Transverse colon (tissue), 4 donors: ENCODE measurements at places on chromosomes 11 and 22. TPM values are rescaled to one million over a fixed set of nuclear protein-coding genes. Genes with fewer than 3 reads are reported as not detected.

DNA sequence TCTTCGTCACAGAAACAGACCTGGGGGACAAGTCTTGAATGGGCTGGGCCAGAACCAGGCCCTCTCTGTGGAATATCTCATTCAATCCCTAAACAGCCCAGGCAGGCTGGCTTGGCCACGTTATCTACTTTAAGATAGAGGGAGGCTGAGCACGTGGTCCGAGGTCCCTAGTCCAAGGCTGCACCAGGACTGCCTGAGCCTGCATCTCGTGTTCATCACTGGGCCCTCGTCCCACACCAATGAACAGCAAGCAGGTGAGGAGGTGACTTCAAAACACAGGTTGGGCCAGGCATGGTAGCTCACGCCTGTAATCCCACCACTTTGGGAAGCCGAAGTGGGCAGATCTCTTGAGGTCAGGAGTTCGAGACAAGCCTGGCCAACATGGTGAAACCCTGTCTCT is 20.3 kb upstream of the FGF3 start:
- no peak for DNase-seq

DNA sequence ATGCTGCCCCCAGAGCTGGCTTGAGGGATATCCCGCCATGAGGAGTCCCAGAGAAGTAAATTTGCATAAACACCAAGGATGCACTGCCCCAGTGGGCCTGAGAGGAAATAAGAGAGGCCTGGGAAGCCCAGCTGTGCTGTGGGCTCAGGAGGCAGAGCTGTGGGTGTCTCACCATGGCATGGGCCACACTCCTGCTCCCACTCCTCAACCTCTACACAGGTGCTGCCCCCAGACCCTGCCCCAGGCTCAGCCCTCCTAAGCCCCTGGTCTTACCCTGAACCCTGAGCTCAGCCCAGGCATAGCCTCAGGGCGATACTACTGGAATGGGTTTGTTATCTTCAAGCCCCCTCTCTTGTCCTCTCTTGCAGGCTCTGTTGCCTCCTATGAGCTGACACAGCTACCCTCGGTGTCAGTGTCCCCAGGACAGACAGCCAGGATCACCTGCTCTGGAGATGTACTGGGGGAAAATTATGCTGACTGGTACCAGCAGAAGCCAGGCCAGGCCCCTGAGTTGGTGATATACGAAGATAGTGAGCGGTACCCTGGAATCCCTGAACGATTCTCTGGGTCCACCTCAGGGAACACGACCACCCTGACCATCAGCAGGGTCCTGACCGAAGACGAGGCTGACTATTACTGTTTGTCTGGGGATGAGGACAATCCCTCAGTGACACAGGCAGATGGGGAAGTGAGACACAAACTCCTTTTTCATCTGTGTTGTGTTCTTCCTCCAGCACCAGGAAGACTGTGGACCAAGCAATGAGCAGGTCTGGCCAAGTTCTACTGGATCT is 59.9 kb downstream of the GGTLC2 start:
- DNase-seq: no peak

Gene MPZL3
- 2.4 TPM for total RNA-seq

Gene CCDC188
- 0.41 TPM for total RNA-seq

DNA sequence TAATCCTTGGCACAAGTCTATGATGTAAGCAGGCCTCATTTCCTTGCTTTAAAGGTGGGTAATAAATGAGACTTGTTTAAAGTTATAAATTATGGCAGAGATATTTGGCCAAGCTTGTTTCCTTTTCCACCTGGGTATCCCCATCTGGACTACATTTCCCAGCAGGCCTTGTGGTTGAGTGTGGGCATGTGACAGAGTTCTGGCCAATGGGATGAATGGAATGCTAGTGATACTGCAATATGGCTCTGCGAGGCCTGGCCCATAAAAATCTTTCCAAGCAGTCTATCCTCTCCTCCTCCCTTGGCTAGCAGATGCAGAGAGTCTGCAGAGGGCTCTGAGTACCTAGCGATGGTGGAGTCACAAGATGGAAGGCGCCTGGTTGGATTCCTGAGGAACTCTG is 102.5 kb downstream of the TIMP3 start:
- peak; percentile 15 for DNase-seq

Gene ART1
- 3.7 TPM for total RNA-seq

Gene OR52A1
- total RNA-seq: not detected

DNA sequence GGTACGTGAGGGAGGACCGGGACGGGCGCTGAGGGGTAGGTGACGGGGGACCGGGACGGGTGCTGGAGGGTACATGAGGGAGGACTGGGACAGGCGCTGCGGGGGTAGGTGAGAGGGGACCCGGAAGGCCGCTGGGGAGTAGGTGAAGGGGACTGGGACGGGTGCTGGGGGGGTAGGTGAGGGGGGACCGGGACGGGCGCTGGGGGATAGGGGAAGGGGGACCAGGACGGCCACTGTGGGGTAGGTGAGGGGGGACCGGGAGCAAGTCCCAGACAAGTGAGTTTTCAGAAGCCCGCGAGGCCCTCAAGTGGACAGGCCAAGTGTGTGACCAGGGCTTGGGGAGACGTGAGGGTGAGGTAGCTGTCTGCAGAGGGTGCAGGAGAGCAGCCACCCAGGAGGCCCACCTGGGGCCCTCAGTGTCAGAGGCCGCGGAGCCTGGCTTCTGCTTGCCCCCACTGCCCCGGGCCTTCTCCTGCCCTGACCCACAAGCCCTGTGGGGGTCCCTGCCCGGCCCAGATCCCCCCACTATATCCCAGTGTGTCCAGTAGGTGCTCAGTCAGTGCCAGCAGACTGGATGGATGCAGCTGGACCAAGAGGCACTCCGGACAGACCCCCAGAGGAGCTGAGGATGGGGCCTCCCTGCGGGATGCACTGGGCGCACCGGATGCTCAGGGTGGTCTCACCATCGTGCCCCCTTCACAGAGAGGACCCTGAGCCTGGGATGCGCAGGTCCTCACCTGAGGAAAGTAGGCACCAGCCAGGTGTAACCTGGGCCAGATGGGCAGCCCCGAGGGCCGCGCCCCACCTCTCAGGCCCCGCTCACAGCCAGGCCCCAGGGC is 44.2 kb upstream of the TH start:
- DNase-seq: no peak

Gene ZP1
- not detected for total RNA-seq

Gene MS4A3
- not detected for total RNA-seq

DNA sequence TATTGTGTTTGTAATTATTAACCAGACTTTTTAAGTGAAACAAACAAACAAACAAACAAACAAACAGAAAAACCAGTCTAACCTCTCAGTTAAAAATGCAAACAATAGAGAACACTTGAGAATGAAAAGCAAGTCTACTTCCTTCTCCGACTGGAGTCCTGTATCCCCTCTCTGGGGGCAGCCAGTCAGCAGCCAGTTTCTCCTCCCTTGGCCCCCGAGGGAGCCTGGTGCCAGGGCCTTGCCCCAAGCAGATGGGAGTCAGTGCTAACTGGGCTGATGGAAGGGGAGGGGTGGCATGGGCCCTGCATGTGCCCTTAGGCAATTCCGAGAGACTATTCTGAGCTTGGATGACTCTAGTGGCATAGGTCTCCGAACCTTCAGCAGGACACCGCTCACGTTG is 137.2 kb downstream of the GRIK4 start:
- no peak for DNase-seq

Gene ENTHD1
- total RNA-seq: not detected

- DNase-seq: peak; percentile 40
Observed at GRCh38 chr11:121465709-121466062, 12.9 kb upstream of the SORL1-AS1 start.

Gene FOXRED1
- total RNA-seq: 17.2 TPM

Gene PLCB3
- 72.5 TPM for total RNA-seq

DNA sequence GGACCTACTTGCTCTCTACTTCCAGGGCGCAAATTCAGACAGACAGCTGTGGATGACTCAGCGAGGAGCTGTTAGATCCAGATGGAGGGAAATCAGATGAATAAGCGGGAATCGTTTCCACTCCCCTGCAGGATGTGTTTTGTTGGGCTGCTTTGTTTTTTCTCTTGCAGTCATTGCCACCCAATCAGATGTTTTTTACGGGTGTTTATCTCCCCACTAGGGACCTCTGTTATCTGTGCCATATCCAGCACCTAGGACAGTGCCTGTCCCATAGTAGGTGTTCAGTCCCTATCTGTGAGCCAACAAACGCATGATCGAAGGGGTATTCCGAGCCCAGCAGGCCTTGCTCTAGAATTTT is 51.1 kb upstream of the PARVG start:
- no peak for DNase-seq

DNA sequence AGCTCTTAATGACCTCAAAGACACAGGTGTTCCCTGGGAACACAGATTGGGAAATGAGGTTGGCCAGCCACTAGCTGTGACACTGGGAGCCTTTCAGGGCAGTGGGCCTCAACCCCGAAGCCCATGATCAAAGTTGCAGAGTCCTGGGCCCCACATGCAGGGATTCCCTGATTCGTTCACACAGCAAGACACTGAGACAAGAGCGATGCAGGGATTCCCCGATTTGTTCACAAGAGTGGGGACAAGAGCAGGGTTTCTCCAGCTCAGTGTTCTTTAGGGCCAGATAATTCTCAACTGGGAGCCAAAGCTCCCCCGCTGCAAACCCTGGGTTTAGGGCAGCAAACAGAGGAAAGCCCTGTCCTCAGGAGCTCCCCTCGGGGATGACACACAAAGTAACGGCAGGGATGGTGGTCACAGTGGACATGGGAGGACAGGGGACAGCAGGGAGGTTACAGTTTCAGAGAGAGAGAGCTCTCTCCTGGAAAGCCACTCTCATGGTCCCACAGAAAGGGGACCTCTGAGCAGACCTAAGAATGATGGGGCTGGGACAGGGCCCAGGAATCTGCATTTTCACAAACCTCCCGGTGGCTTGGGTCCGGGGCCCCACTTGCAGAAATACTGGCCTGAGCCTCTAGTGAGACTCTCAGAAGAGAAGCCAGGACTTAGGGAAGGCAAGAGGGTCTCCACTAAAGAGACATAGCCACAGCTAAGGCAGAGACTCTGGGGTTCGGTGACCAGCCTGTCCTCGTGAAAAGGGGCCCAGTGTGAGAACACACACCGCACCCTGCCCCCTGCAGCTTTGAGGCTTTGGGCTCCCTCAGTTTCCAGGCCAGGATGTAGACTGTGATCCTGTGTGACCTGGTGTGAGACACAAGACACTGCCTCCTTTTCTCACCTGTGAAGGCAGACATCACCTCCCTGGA is 7.4 kb upstream of the GNAZ start:
- DNase-seq: no peak

DNA sequence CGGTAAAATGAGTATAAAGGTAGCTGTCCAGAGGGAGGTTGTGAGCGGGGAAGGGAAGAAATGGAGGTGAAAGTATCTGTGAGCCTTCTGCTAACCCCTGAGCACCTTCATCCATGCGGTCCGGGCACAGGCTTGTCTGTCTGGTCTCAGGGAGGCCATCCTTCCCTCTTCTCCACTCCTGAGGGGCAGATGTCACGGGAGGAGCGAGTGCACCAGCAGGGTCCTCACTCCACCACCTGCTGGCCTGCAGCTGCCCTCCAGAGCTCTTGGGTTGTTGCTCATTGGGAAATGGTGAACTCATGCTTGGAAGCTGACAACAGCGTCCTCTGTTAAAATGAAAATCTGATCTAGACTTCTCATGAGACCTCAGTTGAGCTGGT is 33.8 kb upstream of the WNT11 start:
- no peak for DNase-seq

DNA sequence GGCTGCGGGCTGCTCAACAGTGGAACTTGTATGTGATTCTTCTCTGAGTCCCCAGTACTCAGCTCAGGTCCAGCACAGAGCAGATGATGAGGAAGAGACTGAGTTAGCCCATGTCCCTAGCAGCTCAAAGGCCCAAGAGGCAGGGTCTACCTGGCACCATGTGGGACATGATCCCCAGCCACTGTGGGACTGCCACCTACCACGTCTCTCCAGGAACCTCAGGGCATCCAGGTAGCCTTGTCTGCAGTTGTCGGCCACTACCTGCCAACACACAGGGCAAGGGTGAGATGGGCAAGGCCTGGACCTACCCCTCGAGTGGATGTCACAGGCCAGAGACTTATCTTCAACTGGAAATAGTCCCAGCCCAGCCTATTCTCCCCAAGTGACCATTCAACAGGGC is 4.4 kb downstream of the PNPLA5 start:
- no peak for DNase-seq

Gene SAMM50
- total RNA-seq: 9.0 TPM

DNA sequence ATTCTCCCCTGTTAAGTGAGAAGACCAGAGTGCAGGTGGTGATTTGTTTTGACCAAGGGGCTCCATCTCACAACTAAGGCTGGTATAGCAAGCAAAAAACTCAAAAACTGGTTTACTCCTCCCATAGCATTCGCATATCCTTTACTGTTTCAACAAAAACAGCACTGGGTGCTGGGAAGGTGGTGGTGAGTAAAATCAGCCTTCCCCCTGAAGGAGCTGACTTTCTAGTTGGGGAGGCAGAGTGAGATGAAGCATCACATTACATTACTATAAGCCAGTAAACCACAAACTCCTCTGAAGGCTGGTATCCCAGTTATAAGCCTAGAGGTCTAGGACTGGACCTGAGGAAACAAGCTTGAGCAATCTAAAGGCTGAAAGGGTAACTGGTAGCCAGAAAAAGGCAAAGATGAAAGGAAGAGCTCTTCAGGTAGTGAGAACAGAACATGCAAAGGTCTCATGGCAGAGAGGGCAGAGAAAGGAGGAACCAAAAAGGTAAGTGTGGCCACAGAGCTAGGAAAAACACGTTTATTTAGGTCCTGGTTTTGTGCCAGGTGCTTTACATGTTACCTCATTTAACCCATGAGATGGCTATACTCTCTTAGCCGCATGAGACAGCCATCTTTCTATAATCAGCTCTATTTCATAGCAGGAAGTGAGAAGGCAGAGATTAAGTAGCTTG is 22.3 kb downstream of the TMEM123 start:
- DNase-seq: no peak

DNA sequence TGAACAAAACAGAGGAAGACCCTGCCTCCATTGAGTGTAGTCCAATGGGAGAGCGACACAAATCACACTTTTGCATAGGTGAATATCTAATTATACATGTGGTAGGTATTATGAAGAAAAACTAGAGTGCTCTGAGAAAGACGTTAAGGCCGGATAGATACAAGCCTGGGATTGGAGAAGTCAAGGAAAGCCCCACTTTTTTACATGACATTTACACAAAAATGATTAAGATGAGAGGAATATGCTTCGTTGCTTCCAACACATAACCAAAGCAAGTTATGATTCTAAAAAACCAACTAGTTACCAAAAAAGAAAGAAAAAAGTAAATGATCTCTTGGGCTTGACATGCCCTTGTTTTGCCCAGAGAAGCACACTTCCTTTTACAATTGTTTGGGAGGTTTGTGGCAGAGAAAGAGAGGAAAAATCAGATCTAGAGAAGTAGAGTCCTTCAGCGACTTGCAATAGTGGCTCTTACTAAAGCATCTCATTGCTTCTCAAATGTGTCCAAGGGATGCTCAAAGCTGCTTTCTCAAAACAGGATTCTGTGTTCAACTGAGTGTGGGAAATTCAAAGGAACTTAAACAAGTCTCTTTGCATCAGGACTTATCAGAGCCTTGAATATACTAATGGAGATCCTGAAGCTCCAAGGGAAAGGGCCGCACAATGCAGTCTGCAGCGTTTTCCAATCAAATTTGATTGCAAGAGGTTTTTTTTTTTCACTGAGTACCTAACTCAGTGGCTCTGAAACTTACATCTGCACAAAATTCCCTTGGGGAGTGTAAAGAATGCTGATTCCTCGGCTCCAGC is 38.8 kb downstream of the FLI1 start:
- DNase-seq: no peak
